ENCODE measurements at places on chromosomes 2 and 18. TPM values are rescaled to one million over a fixed set of nuclear protein-coding genes. Genes with fewer than 3 reads are reported as not detected.

RAB17 gene
- 64.6 TPM for total RNA-seq

OSR1 gene
- total RNA-seq, result 0.73 TPM

PLCL1 gene
- 0.33 TPM for total RNA-seq

PKDCC gene
- total RNA-seq, result 14.0 TPM
